Ureter (tissue), 1 donor: ENCODE measurements at places on chromosomes 2 and 18. TPM values are rescaled to one million over a fixed set of nuclear protein-coding genes. Genes with fewer than 3 reads are reported as not detected.

DNA sequence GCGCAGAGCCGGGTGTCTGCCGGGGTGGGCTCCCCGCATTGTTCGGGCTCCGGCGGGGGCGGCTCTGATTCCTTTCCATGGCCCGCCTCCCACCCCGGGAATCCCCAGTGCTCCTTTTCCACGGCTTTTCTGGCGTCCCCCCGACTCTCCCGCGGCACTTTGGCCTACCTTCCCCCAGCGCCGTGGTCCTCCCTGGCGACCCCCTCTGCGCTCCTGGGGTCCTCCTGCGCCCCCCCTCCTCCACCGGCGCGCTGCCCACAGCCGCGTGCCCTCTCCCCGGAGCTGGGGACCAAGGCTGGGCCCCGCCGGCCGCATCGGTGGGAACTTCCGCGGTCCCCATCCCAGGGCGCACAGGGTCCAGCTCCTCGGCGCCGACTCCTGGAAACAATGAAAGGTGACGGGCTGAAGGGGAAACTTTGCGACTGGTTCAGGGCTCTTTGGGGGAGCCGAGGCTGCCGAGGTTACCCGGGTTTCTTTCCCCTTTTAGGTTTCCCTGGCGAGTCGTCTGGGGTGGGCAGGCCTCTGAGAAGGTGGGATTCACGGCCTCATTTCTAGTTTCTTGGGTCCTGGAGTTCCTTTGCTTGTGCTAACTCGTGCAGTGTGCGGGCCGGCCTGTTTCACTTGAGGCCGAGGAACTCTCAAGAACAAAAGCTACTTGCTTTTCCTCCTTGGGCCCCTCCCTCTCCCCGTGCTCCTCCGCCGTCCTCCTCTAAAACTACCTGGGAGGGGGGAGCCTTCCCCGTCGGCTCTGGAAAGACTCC, 2.2 kb downstream of the TGIF1 start:
- peak; percentile 73 for DNase-seq

Gene CD226
- 2.4 TPM for total RNA-seq

Gene ASB18
- not detected for total RNA-seq

GRCh38 chr2:234257859-234258561, 207.5 kb downstream of the SPP2 start:
- peak; percentile 71 for DNase-seq

Gene RAB1A
- total RNA-seq: 148 TPM

GRCh38 chr2:238243496-238244076, 3.7 kb upstream of the HES6 start:
- no peak for DNase-seq

DNA sequence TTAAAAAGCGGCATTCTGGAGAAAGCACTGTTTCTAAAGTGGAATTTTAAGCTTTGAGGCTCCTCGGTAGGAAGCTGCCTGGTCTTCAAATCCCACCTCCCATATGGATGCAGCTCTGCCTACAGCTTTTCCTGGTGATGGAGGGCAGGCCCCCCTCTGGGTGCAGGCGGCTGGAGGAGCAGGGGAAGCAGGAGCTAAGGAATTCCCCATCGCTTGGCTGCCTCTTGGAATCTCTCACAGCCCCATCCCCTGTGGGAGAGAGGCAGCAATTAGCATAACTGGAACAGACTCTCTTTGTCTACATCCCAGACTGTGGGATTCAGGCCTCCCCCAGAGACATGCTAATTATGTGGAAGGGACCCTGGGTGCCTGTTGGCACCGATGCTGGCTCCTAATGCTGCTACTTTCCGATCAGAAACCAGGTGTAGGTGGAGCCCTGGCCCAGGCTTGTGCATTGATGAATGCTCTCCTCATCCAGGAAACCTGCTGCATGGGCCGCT, 51.3 kb downstream of the LIPG start:
- DNase-seq: no peak

DNA sequence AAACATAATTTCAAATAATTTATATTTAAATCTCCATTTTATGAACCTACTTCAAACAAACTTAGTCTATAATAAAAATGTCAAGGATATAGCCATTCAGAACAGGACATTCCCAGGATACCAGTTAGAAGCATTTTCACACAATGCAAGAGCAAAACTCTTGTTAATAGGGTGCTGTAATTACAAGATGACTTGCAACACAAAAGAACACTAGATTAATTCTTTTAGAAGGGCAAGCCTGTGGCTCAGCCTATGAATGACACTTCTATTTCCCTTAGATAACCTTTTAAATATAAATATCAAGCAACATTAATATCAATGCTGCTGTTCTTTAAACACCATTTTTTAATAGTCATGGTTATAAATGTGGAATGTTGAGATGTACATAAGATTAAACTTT, 157.9 kb upstream of the SCN7A start:
- DNase-seq: no peak

GRCh38 chr2:235066895-235067294, 115.1 kb downstream of the SH3BP4 start:
- DNase-seq: no peak

GRCh38 chr18:58863539-58864145, 1.0 kb upstream of the ZNF532 start:
- peak; percentile 53 for DNase-seq

DNA sequence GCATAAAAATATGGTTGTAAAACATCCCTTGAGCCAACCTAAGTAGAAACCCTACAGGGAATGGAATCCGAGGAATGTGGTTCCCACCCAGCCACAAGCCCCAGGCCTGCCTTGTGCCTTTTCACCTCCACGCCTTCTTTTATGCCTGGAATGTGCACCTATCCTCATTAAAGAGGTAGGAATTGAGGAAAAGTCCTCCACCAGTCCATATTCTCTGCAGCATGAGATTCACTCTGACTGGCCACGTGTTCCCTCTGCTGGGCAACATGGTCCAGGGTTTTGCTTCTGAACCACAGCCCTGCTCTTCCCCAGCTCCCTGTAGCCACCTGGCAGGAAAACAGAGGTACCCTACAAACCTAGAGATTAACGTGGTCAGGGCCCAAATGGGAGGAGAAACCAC, 787.9 kb upstream of the RAB6C start:
- no peak for DNase-seq

Gene PJVK
- 5.8 TPM for total RNA-seq

- no peak for DNase-seq
Observed at GRCh38 chr2:62591491-62591890, 85.5 kb upstream of the TMEM17 start.

GRCh38 chr2:28360058-28360717, 32.5 kb upstream of the FOSL2 start:
- no peak for DNase-seq

DNA sequence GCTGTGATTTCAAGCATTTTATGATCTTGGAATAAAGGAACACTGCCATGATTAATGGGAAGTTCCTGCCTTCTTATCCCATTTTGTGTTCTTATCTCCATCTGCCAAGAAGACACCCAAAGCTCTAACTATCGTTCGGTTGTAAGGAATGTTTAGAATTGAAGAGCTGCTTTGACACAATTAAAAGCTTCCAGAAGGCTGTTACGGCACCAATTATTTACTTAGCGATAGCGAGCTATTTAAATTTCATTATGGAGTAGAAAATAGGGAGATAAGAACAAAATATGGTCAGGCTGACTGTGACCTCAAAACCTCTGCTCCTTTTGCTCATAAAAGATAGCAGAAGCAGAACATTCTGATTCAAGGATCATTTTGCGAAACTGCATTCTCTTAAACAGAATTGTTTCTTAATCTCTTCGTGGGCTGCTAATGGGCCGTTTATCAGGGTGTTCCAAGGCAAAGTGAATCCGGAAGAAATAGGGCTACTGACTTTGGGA, 101.6 kb downstream of the SLC4A3 start:
- no peak for DNase-seq

DNA sequence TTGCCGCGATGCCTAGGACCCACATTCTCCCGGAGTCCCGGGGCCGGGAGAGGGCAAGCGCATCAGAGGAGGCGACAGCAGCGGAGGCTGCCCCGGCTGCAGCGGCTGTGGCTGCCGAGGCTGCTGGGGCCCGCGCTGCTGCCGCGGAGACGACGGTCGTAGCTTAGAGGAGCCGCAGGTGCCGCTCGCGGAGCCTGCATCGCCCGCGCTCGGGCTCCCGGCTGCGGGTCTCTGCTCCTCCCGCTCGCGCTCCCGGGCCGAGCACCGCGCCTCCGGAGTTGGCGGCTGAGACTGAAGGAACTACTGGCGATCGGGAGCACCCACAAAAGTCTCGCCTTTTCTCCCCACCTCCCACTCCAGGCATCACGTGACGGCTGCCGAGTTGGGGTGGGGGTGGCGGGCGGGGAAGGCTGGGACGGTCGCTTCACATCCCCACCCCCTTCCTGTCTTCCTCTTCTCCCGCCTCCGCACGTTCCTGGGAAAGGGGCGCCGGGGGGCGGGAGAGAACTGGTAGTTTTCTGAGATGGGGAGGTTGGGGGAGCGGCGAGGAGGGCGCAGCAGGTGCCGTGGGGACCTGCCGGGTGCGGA, at the start of gene LYPD1:
TSS of gene LYPD1 (minus strand) at position 298 of the 588 bp plus-strand sequence. CDS start at position 25, 273 bp downstream.
- no peak for DNase-seq

DNA sequence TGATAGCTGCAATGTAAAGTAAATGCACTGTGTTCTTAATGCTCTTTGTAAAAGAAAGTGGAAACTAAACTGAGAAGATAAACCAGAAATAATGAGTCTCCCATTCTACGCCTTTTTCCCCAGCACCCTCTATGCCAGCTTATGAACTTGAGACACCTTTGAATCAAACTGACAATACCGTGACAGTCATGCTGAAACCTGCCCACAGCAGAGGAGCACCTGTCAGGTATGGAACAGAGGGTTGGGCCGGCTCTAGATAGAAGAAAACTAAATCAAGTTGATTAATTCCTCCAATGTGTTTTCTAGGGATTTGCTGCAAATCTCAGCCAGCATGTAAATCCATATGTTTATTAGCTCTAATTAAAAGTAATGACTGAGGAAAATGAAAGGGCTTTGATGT, 520.6 kb upstream of the RAB12 start:
- DNase-seq: no peak

Gene SMIM21
- not detected for total RNA-seq

- DNase-seq: no peak
Observed at GRCh38 chr2:204015118-204015843, 78.7 kb downstream of the ICOS start.

DNA sequence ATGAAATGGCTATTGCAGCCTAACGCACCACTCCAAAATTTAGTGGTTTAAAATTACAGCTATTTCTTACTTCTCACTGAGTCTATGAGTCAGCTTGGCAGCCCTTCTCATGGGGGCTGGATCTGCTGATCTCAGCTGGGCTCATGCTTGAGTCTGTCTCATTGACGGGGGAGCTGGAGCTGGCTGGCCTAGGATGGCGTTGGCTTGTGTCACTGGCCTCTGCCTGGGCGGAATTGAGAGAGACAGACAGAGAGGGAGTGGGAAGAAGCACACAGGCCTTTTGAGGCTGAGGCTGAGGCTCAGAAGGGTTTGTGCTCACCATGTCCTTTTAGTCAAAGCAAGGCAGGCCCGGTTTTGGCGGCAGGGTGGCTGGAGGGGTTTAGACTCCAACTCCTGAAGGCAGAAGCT, 412.1 kb upstream of the MYT1L start:
- DNase-seq: no peak

GRCh38 chr2:44441200-44441599, 79.5 kb downstream of the CAMKMT start:
- no peak for DNase-seq

GRCh38 chr18:10682368-10682714, 156.5 kb downstream of the NAPG start:
- DNase-seq: no peak

- no peak for DNase-seq
Observed at GRCh38 chr2:183993052-183993451, 605.3 kb upstream of the ZNF804A start.

GRCh38 chr2:238264072-238264460, 24.2 kb upstream of the HES6 start:
- DNase-seq: no peak

Gene C1QL2
- total RNA-seq: not detected

Gene NT5C1B
- total RNA-seq: not detected

Gene ELOA2
- not detected for total RNA-seq
